ENCODE measurements at places on chromosomes 3 and 15.
A peak's percentile ranks its signal among the peaks of the same experiment; 100 is the strongest.

DNA sequence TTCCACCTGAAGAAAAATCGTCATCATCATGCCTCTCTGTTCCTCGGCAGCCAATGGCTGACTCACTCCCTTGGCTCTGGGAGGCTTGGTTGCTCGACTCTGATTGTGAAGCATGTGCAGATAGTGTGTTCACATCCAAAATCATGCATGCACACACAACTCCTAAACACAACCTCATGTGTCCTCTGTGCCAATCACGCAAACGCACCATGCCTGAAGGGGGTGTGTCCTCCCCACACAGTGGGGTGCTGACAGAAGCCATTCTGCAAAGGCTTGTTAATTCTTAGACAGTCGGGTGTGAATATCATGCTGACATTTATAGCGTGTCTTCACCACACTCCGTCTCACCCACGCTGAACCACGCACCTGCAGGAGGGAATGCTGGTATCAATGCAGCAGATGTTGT, 11.4 kb upstream of the CCDC174 start:
- DNase-seq = no peak

DNA sequence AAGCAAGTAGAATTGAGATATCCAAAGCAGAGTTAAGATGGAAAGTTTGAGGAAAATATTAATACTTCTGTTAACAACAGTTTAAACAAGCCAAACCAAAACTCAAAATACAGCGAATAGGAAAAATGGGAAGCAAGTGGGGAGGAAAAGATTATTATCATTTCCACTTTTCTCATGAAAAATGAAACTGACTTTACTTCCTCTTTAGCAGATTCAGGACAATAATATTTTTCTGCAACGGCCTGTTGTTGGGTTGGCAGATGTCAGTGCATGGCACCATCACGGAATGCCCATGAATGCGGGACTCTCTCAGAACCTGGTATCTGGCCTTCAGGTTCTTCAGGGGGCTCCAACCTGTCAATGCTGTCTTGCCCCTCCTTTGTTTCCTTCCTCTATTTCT, 11.1 kb downstream of the ANKUB1 start:
- DNase-seq = no peak

GRCh38 chr15:94236608-94237007, 5.2 kb downstream of the MCTP2 start:
- no peak for DNase-seq

GRCh38 chr15:39075311-39075710, 505.6 kb upstream of the THBS1 start:
- DNase-seq = no peak

DNA sequence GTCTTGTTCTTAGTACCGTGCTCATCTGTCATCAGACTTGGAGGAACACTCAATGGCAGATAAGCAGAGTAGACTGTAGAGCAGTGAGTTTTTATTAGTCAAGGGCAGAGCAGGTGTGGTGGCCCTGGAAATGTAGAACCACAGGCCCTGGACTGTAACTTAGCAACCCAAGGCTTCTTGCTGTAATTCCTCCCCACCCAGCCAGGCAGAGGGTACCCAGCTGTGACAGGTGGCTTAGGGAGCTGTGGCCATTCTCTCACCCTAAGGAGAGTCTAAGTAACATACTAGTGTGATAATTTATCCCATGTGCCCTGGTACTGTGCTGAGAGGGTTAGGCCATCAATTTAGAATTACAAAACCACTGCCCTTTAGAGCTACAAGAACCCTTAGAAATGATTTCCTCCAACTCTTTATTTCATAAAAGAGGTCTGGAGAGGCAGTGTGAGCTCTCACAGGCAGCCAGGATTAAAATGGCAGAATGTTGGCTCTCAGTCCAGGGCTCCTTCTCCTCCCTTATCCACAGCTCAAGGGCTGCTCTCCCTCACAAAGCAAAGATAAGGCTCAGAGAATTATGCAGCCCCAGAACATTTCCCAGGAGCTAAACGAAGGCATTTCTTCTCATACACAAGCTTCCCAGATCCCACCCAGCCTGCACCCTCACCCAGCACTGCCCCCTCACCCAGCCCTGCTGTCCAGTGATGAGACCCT, 3.0 kb downstream of the POMGNT2 start:
- DNase-seq = peak; percentile 37
